Keratinocyte (primary cell): ENCODE measurements at places on chromosomes 12 and 14. TPM values are rescaled to one million over a fixed set of nuclear protein-coding genes. Genes with fewer than 3 reads are reported as not detected.
A peak's percentile ranks its signal among the peaks of the same experiment; 100 is the strongest.

- no peaks in the 10 kb centered on the region for H3K27me3 ChIP-seq
- H3K4me1 ChIP-seq: no peaks in the 10 kb centered on the region
- H3K27ac ChIP-seq: no peak overlapping the region
- no peak for DNase-seq
- H3K36me3 ChIP-seq: no peaks in the 10 kb centered on the region
- H3K4me3 ChIP-seq: no peak overlapping the region
These were observed 637.2 kb downstream of the TMTC2 start for GRCh38 chr12:83323866-83324265.

DNA sequence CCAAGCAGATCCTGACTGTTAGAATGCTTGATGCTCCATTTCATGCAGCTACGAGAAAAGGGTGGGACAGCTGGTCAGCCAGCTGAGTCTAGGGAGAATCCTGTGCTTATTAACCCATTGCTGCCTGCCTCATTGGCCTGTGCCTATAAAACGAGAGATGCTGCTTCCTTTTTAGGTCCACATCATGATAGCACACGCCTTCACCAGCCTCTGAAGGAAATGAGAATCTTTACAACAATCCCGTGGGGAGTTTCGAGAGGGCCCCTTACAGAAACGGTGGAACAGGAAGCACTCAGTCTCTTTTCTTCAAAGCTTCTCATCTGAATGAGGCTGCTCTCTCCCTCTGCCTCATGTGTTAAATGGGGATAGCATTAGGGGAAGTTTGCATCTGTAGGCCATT, 147.3 kb upstream of the RFLNA start:
- no peaks in the 10 kb centered on the region for H3K36me3 ChIP-seq
- peaks cover 8% of the 10 kb centered on the region for H3K27me3 ChIP-seq
- H3K4me1 ChIP-seq: no peaks in the 10 kb centered on the region

DNA sequence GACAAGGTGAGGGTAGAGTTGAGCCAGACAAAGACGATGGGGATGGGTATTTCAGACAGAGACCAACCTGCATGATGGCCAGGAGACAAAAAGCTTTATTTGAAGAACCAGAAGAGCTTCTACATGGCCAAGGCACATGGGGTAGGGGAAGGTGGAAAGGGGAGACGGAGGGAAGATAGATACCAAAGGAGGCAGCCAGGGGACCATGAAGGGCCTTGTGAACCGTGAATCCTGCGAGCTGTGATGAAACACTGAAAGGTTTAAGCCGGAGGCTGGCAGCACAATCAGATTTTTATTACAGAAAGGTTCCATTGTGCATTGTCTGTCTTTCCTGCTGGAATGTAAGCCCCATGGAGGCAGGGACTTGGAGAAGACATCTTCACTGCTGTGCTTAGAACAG, 72.4 kb downstream of the PLXNC1 start:
- H3K4me1 ChIP-seq: no peaks in the 10 kb centered on the region
- no peak for DNase-seq
- H3K4me3 ChIP-seq: no peak overlapping the region
- H3K27me3 ChIP-seq: no peaks in the 10 kb centered on the region
- H3K27ac ChIP-seq: no peak overlapping the region

GRCh38 chr12:88354691-88355090, 212.6 kb downstream of the TMTC3 start:
- DNase-seq: no peak
- no peaks in the 10 kb centered on the region for H3K4me1 ChIP-seq

- H3K27me3 ChIP-seq: no peaks in the 10 kb centered on the region
- peaks cover 14% of the 10 kb centered on the region for H3K4me1 ChIP-seq
- H3K27ac ChIP-seq: no peak overlapping the region
- no peak for DNase-seq
- H3K36me3 ChIP-seq: no peaks in the 10 kb centered on the region
- H3K4me3 ChIP-seq: no peak overlapping the region
These were observed 9.0 kb upstream of the MLEC start for GRCh38 chr12:120677765-120678473.

- H3K27me3 ChIP-seq: no peaks in the 10 kb centered on the region
- no peak overlapping the region for H3K27ac ChIP-seq
- H3K4me3 ChIP-seq: no peak overlapping the region
- no peak for DNase-seq
- H3K4me1 ChIP-seq: peaks cover 14% of the 10 kb centered on the region
- no peaks in the 10 kb centered on the region for H3K36me3 ChIP-seq
These were observed 6.7 kb upstream of the CACNB3 start for GRCh38 chr12:48811437-48812090.

DNA sequence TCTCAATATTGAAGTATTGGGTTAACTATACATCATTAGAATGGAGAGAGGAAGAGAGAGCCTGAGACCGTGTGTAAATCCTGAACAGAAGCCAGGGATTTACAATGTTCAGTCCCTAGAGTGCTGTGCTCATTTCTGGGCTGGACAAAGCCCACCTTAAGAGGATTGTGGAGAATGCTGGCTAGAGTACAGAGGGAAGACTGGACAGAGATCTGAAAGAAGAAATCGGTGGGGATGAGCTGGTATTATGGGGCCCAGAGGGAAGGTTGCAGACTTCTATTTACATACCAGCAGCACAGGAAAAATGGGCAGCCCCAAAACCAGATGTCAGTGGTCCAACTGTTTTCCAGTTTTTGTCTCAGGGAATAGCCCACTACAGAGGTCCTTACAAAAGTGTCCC, 42.3 kb downstream of the RTN1 start:
- DNase-seq: no peak
- H3K4me1 ChIP-seq: no peaks in the 10 kb centered on the region
- H3K36me3 ChIP-seq: no peaks in the 10 kb centered on the region
- H3K4me3 ChIP-seq: no peak overlapping the region
- no peak overlapping the region for H3K27ac ChIP-seq
- H3K27me3 ChIP-seq: no peaks in the 10 kb centered on the region

DNA sequence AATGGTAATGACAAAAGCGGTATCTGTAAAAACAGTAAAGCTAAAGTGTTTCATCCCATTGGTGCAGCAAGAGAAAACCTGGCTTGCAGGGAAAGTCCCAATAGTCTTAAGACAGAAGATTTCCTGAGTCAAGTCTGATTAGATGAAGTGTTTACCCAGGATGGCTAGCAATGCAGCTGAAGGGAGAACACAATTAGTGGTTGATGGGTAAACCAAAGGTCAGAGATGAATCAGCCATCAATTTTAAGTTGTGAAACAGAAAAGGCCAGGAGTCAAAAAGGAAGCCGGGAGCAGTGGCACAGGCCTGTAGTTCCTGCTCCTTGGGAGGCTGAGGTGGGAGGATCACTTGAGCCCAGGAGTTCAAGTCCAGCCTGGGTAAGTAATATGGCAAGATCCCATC, 52.6 kb downstream of the SEC23A start:
- no peak for DNase-seq
- H3K27ac ChIP-seq: no peak overlapping the region
- H3K27me3 ChIP-seq: no peaks in the 10 kb centered on the region
- H3K36me3 ChIP-seq: no peaks in the 10 kb centered on the region
- no peak overlapping the region for H3K4me3 ChIP-seq

GRCh38 chr12:51970904-51971646, 19.6 kb downstream of the ACVR1B start:
- H3K36me3 ChIP-seq: peaks cover 4% of the 10 kb centered on the region
- DNase-seq: no peak
- H3K4me3 ChIP-seq: peak overlapping the region; percentile 50
- peak overlapping the region; percentile 82 for H3K27ac ChIP-seq

GRCh38 chr12:51520576-51521325, 70.3 kb upstream of the SCN8A start:
- no peak overlapping the region for H3K4me3 ChIP-seq
- H3K27me3 ChIP-seq: peaks cover 3% of the 10 kb centered on the region
- no peak for DNase-seq
- H3K27ac ChIP-seq: no peak overlapping the region
- no peaks in the 10 kb centered on the region for H3K36me3 ChIP-seq
- no peaks in the 10 kb centered on the region for H3K4me1 ChIP-seq

- H3K4me1 ChIP-seq: no peaks in the 10 kb centered on the region
- no peaks in the 10 kb centered on the region for H3K36me3 ChIP-seq
- peaks cover 4% of the 10 kb centered on the region for H3K27me3 ChIP-seq
- H3K4me3 ChIP-seq: no peak overlapping the region
These were observed 77.4 kb upstream of the SLC8A3 start for GRCh38 chr14:70266157-70266556.

- no peaks in the 10 kb centered on the region for H3K36me3 ChIP-seq
- DNase-seq: no peak
- H3K4me3 ChIP-seq: no peak overlapping the region
These were observed 133.8 kb downstream of the CFAP54 start for GRCh38 chr12:96623155-96623554.

GRCh38 chr14:22011253-22011642, 337.6 kb upstream of the OR4E1 start:
- no peaks in the 10 kb centered on the region for H3K27me3 ChIP-seq
- no peaks in the 10 kb centered on the region for H3K36me3 ChIP-seq
- H3K27ac ChIP-seq: no peak overlapping the region
- DNase-seq: no peak
- H3K4me3 ChIP-seq: no peak overlapping the region

- H3K27ac ChIP-seq: no peak overlapping the region
- H3K36me3 ChIP-seq: no peaks in the 10 kb centered on the region
- H3K27me3 ChIP-seq: no peaks in the 10 kb centered on the region
- H3K4me1 ChIP-seq: no peaks in the 10 kb centered on the region
- no peak for DNase-seq
These were observed 36.9 kb downstream of the DIO3 start for GRCh38 chr14:101598159-101598558.

GRCh38 chr12:109822951-109823411, 10.2 kb downstream of the TRPV4 start:
- H3K4me3 ChIP-seq: no peak overlapping the region
- no peaks in the 10 kb centered on the region for H3K27me3 ChIP-seq
- H3K27ac ChIP-seq: no peak overlapping the region
- no peaks in the 10 kb centered on the region for H3K36me3 ChIP-seq
- peaks cover 24% of the 10 kb centered on the region for H3K4me1 ChIP-seq

- H3K36me3 ChIP-seq: no peaks in the 10 kb centered on the region
- no peaks in the 10 kb centered on the region for H3K27me3 ChIP-seq
- no peaks in the 10 kb centered on the region for H3K4me1 ChIP-seq
- no peak overlapping the region for H3K27ac ChIP-seq
- no peak for DNase-seq
These were observed 28.2 kb downstream of the TSPAN19 start for GRCh38 chr12:85007836-85008235.

DNA sequence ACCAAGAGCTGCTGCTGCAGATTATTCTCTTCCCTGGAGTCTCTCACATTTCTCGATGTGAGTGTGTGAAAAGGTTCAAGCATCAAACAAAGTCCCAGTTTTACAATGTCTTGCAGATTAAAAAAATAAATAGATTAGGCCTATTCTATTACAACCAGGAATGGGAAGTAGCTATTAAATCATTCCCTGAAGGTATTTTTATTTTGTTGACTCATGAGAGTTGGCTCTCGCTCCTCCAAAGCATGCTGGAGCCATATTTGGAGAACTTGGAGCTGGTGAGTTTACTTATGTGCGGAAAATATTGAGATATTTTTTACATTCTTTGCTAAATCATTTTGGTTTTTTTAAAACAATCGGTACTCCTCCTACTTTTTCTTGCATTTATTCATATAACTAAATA, 572.3 kb downstream of the ETNK1 start:
- DNase-seq: no peak
- H3K27me3 ChIP-seq: no peaks in the 10 kb centered on the region
- no peak overlapping the region for H3K27ac ChIP-seq
- H3K4me3 ChIP-seq: no peak overlapping the region
- H3K36me3 ChIP-seq: no peaks in the 10 kb centered on the region

DNA sequence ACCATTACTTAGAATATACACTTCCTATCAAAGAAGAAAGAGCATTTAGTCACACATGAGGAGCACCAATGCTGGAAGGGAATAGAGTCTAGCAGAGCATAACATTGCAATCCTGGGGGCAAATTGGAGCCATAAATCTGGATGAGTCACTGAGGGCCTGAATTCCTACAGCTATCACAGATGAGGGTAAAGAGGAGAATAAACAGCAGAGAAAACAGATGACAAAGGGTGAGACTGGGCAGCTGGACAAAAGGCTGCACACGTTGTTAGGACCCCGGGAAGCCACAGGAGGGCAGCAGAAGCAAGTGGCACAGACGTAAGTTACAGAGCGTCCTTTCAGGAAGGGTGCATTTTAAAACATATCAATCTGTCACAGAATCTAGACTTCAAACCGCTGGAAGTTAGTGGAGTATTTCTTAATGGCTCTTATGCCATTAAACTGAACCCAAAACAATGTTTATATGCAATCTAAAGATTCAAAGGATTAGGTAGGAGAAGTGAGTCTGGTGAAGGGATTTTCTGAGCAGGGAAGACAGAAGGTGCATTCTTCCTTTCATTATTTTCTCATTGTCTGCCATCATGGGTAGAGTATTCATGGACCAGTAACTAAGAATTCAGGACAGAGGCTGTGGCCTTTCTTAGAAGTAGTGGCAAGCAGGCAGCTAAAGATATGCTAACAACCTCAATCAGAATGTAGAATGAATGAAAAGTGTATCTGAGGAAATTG, 159.8 kb upstream of the DAAM1 start:
- no peaks in the 10 kb centered on the region for H3K36me3 ChIP-seq
- no peak for DNase-seq
- H3K27me3 ChIP-seq: peaks cover 3% of the 10 kb centered on the region
- H3K4me1 ChIP-seq: no peaks in the 10 kb centered on the region
- no peak overlapping the region for H3K4me3 ChIP-seq
- H3K27ac ChIP-seq: no peak overlapping the region

AJUBA gene
- 128 to 206 TPM (median 157 TPM) in 3 replicates for polyA plus RNA-seq

CIDEB gene
- polyA plus RNA-seq: 2.4 to 3.7 TPM (median 2.6 TPM) in 3 replicates

RPL10L gene
- not detected in 3 replicates for polyA plus RNA-seq

TNS2 gene
- 0.72 to 1.1 TPM (median 0.80 TPM) in 3 replicates for polyA plus RNA-seq
